ENCODE measurements at places on chromosomes 1 and 21.
A peak's percentile ranks its signal among the peaks of the same experiment; 100 is the strongest.

DNA sequence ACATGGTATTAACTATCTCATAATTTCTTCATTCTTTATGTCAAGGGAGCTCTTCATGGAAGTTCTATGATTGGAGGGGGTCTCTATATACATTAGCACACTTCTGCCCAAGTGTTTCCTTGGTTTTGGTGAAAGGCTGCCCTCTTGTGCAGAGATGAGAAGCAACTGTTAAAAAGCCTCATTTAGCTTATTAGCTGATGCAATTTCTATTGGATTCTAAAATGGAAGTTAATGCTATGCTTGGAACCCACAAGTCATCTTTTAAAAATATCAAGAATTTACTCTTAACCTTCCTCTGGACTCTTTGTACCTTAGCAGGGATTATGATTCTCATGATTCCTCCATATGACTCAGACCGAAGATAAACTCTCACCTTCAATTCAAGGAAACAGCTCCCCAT lies 328.9 kb downstream of the PTBP2 start:
- DNase-seq, result peak; percentile 22

DNA sequence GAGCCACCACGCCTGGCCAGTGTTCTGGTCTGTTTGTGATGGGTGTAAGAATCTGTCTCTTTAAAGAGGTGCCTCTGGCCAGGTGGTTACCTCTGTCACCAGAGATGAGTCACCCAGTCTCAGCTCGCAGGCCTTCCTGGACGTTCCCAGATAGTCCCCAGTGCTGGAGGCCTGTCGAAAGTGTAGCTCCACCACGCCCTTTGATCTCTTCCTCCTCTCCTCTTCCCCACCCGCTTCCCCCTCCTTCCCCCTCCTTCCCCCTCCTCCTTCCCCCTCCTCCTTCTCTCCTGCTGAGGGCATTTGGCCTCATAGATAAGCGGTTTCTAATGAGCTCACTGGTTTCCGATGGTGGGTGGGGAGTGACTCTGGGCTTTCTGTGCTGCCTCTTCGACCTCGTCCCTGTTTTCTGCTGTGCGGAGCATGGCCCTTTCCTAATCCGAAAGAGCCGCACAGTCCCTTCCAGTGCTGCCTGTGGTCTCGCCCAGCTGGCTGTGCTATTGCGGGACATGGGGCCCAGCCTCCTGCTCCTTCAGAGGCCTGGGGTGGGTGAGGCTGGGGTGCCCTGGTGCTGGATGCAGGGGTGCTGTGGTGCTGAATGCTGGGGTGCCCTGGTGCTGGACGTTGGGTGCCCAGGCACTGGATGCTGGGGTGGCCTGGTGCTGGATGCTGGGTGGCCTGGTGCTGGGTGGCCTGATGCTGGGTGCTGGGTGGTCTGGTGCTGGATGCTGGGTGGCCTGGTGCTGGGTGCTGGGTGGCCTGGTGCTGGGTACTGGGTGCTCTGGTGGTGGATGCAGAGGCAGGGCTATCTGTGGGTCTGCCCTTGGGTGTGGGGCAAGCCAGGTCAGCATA lies 19.2 kb downstream of the AGPAT3 start:
- no peak for DNase-seq

DNA sequence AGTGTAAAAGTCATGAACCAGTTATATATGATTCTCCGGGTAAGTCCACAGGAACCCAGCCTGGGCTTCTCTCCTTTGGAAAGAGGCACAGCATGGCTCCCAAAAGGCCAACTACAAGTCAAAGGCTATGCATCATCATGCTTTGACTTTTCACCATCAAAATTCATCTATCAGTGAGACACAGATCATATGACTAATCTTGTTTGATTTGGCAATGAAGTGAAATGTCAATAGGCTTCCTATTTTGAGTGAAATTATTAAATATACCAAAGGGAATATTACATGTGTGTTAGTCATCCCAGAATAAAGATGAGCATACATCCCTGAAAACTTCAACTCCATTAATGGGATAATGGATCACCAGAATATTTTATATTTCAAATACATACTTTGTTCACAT lies 83.5 kb upstream of the ADGRL2 start:
- DNase-seq, result no peak

DNA sequence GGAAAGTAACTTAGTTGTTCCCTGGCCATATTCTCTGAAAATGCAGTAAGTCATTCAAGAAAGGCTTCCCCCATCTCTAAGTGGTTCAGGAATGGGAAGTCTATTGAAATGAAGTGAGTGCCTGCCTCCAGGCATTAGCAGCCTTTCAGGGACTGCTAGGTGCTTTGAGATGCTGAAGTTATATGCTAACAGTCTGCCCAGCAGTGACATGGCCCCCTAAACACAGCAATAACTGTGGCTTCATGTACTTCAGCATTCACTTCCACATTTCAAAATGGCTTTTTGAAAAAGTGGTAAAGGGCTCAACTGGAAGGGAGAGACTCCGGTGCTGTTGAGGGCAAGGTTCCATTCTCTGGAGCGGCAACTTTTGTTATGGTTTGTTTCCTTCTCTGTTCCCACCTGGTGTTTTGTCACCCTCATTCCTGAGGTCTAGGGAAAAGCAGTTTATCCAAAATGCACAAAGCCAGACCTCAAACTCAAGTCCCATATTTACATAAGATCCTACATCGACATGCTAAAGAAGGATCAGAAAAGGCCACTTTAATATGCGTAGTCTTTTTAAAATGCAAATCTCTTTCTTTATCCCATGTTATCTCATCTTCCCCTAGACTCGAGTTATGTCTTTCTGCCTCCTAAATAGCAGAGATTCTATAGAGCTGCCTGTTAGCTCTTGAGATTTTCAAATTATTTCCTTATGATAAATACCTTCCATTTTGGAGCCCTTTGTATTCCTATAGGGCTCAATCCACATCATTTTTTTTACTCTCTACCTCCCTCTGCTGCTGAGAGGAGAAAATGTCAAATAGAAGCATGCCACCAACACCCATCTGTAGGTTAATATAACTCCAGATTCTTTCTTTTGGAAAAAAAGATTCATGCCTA lies 34.2 kb upstream of the LRRC8C start:
- peak; percentile 35 for DNase-seq

DNA sequence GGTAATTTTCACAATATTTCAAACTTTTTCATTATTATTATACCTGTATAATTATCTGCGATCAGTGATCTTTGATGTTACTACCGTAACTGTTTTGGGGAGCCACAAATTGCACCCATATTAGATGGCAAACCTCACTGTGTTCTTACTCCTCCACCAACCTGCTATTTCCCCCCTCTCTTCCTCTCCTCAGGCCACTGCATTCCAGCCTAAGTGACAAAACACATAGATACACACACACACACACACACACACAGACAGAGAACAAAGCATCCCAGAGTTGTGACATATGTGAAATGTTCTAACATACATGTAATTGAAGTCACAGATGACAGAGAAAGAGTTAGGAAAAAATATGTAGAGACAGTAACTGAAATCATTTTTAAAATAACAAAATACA lies 18.5 kb downstream of the COP1 start:
- no peak for DNase-seq

DNA sequence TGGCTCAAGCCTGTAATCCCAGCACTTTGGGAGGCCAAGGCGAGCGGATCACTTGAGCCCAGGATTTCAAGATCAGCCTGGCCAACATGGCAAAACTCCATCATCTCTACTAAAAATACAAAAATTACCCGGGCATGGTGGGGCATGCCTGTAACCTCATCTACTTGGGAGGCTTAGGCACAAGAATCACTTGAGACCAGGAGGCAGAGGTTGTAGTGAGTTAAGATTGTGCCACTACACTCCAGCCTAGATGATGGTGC lies 12.0 kb downstream of the PALMD start:
- no peak for DNase-seq

- no peak for DNase-seq
Measured at GRCh38 chr1:31261916-31262315, 22.2 kb upstream of the NKAIN1 start.

DNA sequence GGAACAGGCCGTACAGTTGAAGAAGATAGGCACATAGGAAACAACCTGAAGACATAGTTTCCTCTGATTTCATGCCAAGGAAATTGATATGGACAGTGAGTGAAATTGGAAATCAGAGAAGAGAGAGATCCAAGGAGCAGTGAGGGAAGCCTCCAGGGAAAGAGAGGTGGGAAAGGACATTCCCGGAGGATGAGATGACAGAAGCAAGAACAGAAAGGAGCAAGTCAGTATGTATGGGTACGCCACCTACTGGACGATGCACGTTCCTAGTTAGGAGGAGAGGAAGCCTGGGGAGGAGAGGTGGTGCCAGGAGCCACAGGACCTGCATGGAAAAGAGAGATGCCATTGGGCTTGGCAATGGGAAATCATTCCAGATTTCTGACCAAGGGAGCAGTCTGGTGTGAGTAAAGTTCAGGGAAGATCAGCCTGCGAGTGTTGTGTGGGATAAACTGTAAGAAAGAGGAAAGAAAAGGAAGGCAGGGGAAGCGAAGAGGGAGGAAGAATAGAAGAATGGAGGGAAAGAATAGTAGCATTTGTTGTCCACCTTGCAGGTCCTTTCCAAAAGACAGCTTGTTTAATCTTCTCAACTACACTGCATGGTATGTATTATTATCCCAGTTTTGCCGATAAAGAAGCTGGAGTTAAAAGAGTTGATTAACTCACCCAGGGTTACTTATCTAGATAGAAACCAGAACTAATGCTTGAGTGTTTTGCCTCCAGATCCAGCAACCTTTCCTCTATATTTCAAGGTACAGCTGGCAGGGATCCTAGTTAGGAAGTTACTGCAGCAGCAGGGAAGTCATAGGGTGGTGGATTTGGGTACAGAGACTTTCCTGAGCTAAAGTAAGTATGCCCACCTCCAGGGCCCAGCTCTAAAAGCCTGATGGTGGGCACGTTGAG lies 27.4 kb downstream of the C1orf116 start:
- peak; percentile 27 for DNase-seq

DNA sequence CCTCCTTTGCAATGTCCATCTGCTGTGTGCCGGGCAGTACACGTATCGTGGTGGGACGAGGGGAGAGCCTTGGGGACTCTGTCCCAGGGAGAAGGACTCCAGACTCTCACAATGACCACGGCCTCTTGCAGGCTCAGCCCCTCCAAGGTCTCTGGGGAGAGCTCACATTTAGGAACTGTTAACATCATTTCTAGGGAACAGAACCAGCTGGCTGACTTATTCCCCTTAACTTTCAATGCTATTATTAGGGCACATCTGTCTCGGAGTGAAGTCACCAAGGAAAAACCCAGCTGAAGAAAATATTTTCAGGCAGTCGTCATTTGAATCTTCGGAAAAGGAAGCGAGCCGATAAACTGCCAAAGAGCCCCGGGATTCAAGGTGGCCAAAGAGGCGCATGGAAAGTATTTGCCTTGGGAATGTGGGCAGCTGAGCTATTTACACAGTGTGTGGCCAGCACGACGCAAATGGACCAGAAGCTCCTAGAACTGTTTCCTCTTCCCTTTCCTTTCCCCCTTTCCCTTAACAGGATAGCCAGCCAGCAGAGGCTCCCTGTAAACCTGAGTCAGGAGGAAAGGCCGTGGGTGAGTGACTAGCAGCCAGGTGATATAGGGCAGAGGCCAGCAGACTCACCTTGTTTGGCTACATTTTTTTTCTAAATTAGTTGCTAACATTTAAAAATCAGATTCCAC lies 74.5 kb downstream of the ITPKB start:
- no peak for DNase-seq

GRCh38 chr1:5910666-5911065 lies 81.6 kb downstream of the NPHP4 start:
- DNase-seq, result no peak

GRCh38 chr21:16179773-16180172 lies 450.0 kb downstream of the USP25 start:
- no peak for DNase-seq

DNA sequence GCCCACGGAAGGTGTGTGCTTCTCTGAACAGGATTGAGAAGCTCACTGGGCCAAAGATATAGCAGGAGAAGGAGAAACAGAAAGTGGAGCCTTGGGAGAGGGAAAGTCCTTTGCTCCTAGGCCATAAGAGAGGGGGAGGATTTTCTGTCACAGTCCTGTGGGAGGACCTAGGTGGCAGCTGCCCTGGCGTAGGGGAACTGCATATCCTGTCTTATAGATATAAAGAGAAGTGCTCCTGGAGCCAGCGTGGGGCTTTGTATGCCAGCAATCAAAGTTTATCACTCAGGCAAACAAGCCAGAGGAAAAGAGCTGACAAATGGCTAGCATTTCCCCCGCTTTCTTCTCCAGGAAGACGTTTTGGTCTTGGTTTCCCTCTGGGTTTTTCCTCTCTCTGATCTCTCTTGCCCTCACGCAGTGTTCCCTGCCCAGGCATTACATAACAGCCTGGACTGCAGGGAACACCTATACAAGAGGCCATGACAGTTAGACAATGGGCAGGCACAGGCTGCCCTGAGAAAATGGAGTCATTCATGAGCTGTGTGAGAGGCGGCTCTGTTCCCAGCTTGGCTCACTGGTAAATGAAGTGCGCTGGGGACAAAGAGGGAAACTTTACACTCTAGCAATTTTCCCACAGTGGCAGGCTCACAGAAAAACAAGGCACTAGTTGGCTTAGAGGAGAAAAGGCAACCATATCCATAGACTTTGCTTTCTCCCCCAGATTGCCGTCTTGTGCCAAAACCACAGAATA lies 52.5 kb upstream of the ZNF648 start:
- no peak for DNase-seq

GRCh38 chr1:227245613-227246320 lies 72.5 kb downstream of the CDC42BPA start:
- no peak for DNase-seq

- DNase-seq, result no peak
Measured at GRCh38 chr1:45206808-45207623, 611 bp upstream of the ZSWIM5 start.

DNA sequence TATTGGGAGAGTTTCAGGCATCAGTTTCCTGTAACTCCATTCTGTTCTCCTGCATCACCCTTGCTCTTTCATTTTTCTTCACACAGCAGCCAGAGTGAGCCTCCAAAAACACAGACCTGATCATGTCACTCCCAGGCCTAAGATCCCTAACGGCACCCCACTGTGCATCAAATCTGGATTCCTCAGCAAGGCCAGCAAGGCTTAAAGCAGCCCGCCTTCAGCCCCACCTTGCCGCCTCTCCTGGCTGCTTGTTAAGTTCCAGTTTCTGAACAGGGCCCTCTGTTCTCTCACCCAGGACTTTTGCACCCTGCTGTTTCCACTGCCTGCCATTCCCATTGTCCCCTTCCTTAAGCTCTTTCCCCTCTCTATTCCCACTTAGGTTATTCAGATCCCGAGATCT lies 29.3 kb downstream of the C1orf116 start:
- no peak for DNase-seq

GRCh38 chr1:153561466-153561985 lies 4.1 kb downstream of the S100A2 start:
- no peak for DNase-seq

GRCh38 chr1:199747984-199748383 lies 279.5 kb upstream of the NR5A2 start:
- DNase-seq, result no peak

- DNase-seq, result no peak
Measured at GRCh38 chr1:103326595-103326994, 198.9 kb upstream of the RNPC3 start.

DNA sequence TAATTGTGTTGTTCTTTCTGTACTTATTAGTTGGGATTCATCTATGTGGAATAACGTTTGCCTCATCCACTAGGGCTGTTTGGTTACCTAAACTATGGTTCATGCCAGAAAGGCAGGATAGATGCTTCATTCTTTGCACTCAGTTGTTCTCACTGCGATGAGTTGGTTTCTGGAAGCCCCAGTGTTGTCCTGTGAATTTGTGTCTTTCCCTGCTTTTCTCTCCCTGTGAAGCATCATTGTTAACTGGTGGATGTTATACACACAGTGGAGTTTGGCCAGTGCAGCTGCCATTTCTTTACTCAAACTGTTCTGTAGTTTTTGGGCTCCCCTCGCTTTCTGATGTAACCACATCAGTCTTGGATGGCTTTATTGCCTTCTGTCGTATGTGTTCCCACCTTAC lies 143.6 kb upstream of the COL6A1 start:
- no peak for DNase-seq

Measured in NCI-H446 treated with DMSO at 0.1 percent for 48 hours (cell line).